IgD-negative memory B cell (primary cell): ENCODE measurements at places on chromosomes 4 and X. TPM values are rescaled to one million over a fixed set of nuclear protein-coding genes. Genes with fewer than 3 reads are reported as not detected.

The PNMA6A gene
- 0.14 TPM for polyA plus RNA-seq

The TGIF2LX gene
- not detected for polyA plus RNA-seq

The OTC gene
- not detected for polyA plus RNA-seq

The KLB gene
- 0.09 TPM for polyA plus RNA-seq

The HSFX3 gene
- polyA plus RNA-seq: not detected

The ZNF711 gene
- 3.7 TPM for polyA plus RNA-seq

The LIMCH1 gene
- polyA plus RNA-seq: not detected

The FRAS1 gene
- polyA plus RNA-seq: not detected

The NDUFB11 gene
- polyA plus RNA-seq: 197 TPM

The CLTRN gene
- not detected for polyA plus RNA-seq
